Right ventricle myocardium superior (tissue), 1 donor: ENCODE measurements at places on chromosomes 11 and 22. TPM values are rescaled to one million over a fixed set of nuclear protein-coding genes. Genes with fewer than 3 reads are reported as not detected.
A peak's percentile ranks its signal among the peaks of the same experiment; 100 is the strongest.

DNA sequence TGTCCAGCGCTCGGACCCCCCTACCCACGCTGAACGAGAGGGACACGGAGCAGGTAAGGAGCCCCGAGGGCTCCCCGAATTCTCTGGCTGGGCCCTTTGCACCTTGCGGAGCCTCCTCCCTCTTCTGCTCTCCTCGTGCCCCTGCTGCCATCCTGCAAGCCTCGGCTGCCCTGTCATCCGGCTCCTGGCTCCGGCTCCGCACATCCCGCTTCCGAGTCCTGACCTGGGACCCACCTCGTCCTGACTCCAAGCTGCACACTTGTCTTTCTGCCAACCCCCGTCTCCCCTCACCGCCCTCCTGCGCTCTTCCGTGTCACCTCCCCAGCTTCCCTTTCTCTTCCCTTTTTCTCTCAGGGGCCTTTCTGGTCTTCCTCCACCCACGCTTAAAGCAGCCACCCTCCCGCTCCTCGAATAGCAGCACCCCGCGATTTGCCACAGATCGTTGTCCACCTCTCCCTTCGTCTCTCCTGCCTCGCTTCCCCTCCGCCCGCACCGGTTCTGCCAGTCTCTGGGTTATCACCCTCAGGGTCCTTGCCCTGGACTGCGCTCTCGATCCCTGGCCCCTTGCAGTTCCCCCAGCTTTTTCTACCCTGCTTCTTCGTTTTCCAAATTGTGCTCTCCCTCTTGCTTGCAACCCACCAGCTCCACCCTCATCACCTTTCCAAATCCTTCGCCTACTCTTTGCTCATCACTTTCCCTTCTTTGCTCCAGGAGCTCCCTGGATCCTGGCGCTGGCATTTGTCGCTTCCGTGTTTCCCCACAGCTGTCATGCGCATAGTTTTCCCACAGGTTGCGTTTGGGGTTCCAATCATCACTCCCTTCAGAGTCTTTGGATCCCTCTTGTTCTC, 822 bp downstream of the MARK2 start:
- no peak for DNase-seq

DNA sequence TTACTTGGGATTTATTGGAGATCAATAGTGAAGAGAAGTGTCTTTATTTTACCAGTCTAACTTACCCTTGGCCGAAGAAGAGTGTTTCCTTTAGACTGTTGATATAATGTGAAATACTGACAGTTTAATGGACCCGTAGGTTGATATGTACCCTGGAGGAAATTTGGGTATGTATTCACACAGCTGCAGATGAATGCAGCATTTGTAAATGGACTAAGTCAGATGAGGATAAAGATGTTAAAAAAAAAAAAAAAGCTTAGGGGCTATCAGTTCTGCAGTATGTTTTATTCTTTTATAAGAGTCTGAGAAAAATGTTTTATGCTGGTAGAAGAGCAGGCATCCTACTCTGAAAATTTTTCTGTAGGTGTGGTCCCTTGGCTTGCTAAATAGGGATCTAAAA, 2.7 kb downstream of the REXO2 start:
- DNase-seq: no peak

DNA sequence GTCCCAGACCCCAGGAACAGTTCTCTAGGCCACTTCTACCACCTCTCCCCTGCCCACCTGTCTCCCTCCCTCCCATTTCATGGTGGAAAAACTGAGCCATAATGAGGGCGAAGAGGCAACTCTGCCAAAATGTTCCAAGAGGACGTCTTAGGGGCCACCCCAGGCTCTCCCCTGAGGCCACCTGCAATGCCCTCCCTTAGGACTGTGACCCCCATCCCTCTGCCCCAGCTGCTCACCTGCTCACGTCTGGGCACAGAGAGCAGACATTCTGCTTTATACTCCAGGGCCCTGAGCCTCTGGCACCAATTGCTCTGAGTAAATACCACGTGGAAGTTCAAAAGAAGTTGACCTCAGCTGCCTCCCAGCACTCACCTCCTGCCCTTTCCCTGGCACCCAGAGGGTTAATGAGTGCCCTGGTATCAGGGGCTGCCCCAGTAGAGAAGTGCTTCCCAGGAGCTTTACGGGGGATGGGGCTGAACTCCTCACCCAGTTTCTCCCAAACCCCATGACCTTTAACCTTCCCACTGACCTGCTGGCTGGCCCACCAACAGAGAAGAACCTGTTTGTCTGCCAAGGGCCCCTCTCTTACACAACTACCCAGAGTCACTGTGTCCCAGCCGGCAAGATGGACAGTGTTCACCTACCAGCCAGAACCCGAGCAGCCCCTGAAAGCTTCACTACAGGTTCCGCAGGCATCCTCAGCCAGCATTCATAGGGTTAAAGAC, 627 bp upstream of the APOA5 start:
- no peak for DNase-seq

- DNase-seq: peak; percentile 65
These were observed 772 bp downstream of the SLC25A45 start for GRCh38 chr11:65381716-65382032.

- DNase-seq: no peak
These were observed 86.8 kb upstream of the TP53I11 start for GRCh38 chr11:45037434-45038005.

- no peak for DNase-seq
These were observed 2.9 kb upstream of the MRPL48 start for GRCh38 chr11:73784734-73785133.

- DNase-seq: no peak
These were observed 1431.4 kb downstream of the BRD1 start for GRCh38 chr22:48396091-48396784.

GRCh38 chr11:33271059-33271458, 13.9 kb downstream of the HIPK3 start:
- no peak for DNase-seq

DNA sequence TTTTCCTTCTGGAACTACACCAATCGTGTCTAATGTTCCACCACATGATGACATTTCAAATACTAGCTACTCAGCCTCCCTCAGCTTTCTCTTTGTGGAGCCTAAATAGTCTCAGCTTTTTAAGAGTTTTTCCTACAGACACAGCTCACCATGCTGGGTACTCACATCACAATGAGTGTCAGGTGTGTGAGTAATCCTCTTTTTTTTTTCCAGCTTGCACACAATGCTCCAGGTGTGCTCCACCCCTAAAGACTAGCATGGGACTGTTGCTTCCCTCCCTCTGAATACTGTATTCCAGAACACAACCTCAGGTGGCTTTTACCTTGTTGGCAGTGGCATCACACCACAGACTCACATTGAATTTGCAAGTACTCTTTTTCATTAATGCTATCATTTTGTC, 11.7 kb downstream of the BTG4 start:
- no peak for DNase-seq

DNA sequence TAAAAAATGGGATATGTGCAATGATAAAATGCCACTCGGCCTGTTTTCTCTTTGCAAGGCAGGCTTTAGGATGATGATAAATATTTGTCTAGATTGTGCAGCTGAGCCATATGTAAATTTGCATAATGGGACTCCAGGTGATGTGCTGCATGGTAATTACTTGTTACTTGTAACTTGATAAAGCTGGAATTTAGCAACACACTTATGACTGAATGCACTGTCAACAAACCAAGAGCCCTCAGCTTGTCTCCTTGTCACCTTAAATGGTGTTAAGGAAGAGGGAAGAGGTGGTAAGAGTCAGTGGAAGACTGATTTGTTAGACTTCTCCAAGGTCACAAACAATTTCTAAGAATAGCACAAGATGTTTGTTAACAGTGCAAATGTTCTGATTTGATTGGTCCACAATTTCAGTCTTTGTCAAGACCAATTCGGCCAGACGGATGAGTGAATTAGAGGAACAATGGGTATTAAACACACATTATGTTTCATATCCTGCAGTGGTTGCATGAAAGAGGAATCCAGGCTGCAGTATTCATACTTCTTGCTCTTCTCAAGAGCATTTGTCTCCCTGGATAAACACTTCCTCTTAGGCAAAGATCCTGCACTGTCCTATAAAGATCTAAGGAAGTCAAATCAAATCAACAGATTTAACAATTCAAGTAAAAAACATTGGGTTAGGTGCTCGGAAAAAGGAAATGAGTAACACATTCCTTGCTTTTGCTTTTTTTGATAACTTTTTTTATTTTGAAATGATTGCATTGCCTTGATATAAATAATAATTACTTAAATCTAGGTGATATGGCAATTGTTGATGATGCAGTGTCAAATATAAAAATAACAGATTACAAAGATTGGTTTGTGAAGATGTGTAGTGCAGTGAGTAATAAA, 448.3 kb upstream of the DDI1 start:
- DNase-seq: no peak

DNA sequence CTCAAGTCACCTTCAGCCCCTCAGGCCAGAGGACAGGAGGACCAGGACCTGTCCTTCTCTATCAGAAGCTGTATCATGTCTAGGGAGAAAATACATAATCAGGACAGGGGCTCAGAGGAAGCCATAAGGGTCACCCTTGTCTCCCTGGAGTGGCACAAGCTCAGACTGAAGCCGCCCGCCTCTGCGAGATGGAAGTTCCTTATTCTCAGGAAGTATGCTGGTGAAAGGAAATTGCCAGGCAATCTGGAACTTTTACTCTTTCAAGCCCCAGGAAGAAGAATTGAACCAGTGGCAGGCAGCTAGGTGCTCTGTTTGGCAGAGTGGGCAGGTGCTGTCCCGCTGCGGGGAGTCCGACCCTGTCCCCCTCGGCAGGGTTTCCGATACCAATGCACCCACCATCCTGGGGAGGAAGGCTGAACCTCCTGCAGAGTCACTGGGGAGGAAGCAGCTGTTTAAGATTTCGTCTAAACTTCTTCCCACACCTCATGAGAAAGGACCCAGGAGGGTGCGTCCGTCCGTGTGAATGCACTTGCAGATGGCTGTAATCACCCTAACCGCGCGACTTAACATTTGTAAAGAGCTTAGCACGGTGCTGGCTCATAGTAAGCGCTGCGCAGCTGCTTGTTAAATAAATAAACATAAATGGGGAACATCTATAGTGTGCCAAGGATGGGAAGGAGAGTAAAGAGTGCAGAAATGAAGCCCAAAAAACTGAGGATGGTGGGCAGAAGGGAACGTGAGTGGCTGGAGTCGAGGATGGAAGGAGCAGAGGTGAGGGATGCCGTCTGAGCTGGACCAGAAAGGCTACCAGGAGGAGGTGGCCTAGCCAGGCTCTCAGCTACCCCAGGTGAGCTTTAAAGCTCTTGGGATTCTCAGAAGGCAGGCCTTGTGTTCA, 5.0 kb upstream of the ANO1 start:
- no peak for DNase-seq

GRCh38 chr11:95345651-95346050, 114.6 kb upstream of the SESN3 start:
- no peak for DNase-seq

DNA sequence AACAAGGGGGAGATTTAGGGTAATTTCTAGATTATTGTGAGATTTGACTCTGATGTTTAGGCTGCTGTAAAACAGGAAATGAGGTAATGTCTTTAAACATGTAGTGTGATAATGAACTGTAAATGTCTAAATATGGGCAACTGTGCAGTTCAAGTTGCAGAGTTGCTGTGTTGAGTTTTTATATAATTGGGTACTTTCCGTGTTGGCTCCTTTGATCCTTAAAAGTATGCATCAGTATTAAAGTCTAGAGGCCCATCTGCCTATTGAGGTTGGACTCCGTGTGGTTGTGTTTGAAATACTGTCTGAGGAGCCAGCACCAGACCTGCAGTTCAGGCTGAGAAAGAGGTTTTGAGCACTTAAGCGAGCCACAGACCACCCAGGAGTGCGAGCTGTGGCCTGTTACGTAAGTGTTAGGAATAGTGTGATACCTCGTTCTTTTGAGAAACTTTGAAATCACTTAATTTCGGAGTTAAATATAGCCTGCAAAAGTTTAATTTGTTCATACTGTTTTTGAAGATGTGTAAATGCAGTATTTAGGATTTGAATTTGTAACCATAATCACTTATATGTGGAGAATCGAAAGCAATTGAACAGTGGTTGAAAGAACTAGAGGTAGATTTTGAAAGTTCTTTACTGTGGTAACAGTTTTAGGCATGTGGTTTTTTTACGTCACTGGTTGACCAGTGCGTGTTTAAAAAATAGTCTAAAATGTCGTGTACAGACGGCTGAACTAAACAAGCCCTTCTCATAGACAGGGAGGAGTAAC, 9.0 kb downstream of the FAM118A start:
- peak; percentile 22 for DNase-seq

DNA sequence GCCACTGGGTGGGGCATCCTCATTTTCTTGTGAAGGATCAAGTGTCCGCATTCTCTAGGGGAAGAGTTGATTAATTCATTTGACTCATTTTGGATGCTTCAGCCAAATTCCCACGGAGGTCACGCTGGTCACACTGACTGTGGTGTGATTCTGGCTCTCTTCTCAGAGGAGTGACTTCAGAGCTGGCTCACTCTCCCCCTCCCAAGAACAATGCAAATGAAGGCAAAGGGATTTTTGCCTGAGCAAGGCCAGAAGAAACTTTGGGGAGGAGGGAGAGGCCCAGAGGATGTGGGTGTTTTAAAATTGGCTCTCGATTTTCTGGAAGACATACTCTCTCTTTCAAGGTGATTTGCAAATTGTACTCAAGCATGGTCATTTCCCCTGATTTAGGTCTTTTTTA, 51.1 kb upstream of the LMO2 start:
- peak; percentile 54 for DNase-seq

GRCh38 chr11:134024420-134025081, 44.3 kb upstream of the JAM3 start:
- no peak for DNase-seq

DNA sequence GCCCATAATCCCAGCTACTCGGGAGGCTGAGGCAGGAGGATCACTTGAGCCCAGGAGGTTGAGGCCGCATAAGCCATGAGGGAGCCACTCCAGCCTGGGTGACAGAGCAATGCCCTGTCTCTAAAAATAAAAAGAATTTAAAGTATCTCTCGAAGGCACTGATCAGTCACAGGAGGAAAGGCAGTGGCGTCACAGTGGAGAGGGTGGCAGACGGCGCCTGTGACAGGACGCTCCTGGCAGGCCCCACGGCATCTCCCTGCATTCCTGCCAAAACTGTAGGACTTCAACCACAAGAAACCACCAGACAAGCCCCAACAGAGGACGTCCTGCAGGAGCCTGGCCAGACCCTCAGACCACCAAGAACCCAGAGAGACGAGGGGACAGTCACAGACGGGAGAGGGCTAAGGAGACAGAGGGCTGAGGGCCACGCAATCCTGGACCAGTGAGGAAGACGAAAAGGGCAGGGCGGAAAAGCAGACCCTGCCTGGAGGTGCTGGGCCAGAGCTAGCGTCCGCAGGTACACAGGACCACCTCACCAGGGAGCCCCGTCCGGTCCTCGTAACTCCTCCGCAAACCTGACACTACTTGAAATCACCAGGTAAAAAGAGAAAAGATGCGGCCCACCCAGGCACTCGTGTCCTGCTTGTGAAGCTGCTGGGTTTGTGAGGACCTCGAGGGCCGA, 5.9 kb downstream of the RNH1 start:
- DNase-seq: no peak

CREB3L1 gene
- 69.2 TPM for total RNA-seq

GAL3ST1 gene
- 0.27 TPM for total RNA-seq

NLRP10 gene
- not detected for total RNA-seq

CRACR2B gene
- 18.9 TPM for total RNA-seq

KCNK4 gene
- total RNA-seq: not detected

SLC22A25 gene
- total RNA-seq: not detected

OR2AG2 gene
- not detected for total RNA-seq

SYT9 gene
- total RNA-seq: 0.13 TPM

CHADL gene
- 22.6 TPM for total RNA-seq
